Activated naive CD8-positive, alpha-beta T cell treated with anti-CD3 and anti-CD28 coated beads for 36 hours (primary cell): ENCODE measurements at places on chromosomes 3 and 15. TPM values are rescaled to one million over a fixed set of nuclear protein-coding genes. Genes with fewer than 3 reads are reported as not detected.

- no peak overlapping the region for H3K4me3 ChIP-seq
- no peak overlapping the region for H3K27ac ChIP-seq
- H3K36me3 ChIP-seq = peaks cover 30% of the 10 kb centered on the region
- DNase-seq = no peak
- H3K4me1 ChIP-seq = peaks cover 69% of the 10 kb centered on the region
- no peaks in the 10 kb centered on the region for H3K27me3 ChIP-seq
Observed at GRCh38 chr3:111681661-111682426, 86.7 kb upstream of the ZBED2 start.

DNA sequence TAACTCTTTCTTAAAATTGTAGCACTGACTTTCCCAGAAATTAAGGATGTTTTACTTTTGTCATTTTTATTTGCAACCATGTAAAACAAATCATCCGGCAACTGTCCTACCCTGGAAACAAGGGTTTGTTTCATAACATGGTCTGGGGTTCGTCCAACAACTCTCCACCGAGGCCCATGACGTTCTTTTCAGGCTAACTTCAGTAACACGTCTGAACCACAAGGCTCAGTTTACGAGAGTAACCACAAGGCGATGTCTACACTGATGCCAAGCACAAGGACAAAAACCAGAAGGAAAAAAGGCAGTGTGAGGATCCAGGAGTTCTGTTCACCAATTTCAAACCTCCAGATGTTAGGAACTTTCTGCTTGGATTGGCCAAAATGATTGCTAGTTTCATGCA is 546.1 kb downstream of the NTRK3 start:
- no peak overlapping the region for H3K27ac ChIP-seq
- no peaks in the 10 kb centered on the region for H3K36me3 ChIP-seq
- DNase-seq = no peak
- H3K4me3 ChIP-seq = no peak overlapping the region
- no peaks in the 10 kb centered on the region for H3K27me3 ChIP-seq

- no peak for DNase-seq
- H3K36me3 ChIP-seq = peaks cover 9% of the 10 kb centered on the region
- H3K27ac ChIP-seq = no peak overlapping the region
Observed at GRCh38 chr15:40322531-40323238, 807 bp upstream of the INAFM2 start.

- H3K4me1 ChIP-seq = peaks cover 52% of the 10 kb centered on the region
- peak; percentile 32 for DNase-seq
- peak overlapping the region; percentile 98 for H3K4me3 ChIP-seq
- H3K27me3 ChIP-seq = peaks cover 4% of the 10 kb centered on the region
Observed at GRCh38 chr3:184812662-184813042, 686 bp downstream of the VPS8 start.

- no peak for DNase-seq
- no peaks in the 10 kb centered on the region for H3K4me1 ChIP-seq
- no peaks in the 10 kb centered on the region for H3K36me3 ChIP-seq
- no peak overlapping the region for H3K4me3 ChIP-seq
- no peaks in the 10 kb centered on the region for H3K27me3 ChIP-seq
Observed at GRCh38 chr3:90132197-90132596, 1024.8 kb downstream of the EPHA3 start.

DNA sequence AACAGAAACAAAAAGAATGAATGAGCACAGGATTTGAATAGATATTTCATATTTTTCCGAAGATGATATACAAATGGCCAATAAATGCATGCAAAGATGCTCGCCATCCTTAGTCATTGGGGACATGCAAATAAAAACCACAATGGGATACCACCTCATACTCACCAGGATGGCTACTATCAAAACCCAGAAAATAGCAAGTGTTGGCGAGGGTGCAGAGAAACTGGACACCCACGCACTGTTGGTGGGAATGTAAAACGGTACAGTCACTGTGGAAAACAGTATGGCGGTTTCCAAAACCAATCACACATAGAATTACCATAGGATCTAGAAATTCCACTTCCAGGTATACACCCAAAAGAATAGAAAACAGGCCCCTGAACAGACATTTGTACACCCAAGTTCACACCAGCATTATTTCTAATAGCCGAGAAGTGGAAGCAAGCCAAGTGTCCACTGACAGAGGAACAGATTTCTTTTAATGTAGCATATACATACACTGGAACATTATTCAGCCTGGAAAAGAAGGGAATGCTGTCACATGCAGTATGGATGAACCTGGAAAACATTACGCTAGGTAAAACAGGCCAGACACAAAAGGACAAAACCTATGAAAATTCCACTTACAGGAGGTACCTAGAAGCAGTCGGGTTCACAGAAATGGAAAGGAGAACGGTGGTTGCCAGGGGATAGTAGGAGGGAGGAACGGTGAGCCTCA is 3.6 kb downstream of the RNF168 start:
- peak overlapping the region; percentile 100 for H3K4me3 ChIP-seq
- peaks cover 51% of the 10 kb centered on the region for H3K36me3 ChIP-seq
- no peak for DNase-seq
- H3K4me1 ChIP-seq = peaks cover 42% of the 10 kb centered on the region
- no peaks in the 10 kb centered on the region for H3K27me3 ChIP-seq

DNA sequence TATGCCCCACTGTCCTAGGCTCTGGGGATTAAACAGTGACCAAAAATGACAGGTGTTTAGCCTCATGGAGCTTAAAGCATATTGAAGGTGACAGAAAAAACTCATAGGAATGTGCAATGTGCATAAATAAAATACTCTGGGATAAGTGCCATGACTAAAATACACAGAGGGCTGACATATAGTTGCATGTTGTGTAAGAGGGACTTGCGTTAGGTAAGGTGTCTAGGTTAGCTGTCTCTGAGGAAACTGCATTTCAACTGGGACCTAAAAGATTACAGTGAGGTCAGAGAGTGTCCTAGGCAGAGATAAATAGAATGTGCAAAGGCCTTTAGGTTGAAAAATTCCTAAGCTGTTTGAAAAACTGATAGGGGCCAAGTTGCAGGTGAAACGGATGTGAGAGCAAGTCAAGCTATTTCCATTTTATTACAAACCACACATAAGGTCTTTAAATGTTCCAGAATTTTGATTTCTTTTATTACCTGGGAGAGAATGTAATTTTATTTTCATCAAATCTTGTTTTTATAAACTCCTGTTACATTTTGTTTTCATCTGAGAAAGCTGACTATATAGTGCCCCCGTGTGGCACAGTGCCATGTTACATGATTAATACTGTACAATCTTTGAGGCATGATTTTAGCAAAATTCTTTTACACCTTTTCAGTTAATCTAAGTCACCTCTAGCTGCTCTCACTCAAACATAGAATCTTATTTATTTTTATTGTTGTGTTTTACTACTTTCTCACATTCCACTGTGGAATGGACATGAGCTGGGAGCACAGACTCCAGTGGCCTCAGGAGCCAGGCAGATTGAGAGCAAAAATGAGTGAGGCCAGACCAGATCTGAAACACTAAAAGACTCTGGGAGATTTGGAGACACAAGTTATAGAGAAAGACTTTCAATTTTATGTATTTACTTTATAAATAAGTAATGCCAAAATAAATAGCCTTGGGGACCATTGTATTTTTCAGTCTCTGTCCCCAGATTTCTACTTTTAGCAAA is 259.6 kb upstream of the ZNF717 start:
- no peaks in the 10 kb centered on the region for H3K36me3 ChIP-seq
- H3K4me1 ChIP-seq = no peaks in the 10 kb centered on the region
- no peak for DNase-seq
- H3K4me3 ChIP-seq = no peak overlapping the region
- H3K27ac ChIP-seq = no peak overlapping the region

- no peak for DNase-seq
- H3K36me3 ChIP-seq = no peaks in the 10 kb centered on the region
- H3K27ac ChIP-seq = no peak overlapping the region
- H3K4me1 ChIP-seq = no peaks in the 10 kb centered on the region
- H3K27me3 ChIP-seq = peaks cover 8% of the 10 kb centered on the region
Observed at GRCh38 chr15:93179072-93179471, 90.1 kb upstream of the RGMA start.

DNA sequence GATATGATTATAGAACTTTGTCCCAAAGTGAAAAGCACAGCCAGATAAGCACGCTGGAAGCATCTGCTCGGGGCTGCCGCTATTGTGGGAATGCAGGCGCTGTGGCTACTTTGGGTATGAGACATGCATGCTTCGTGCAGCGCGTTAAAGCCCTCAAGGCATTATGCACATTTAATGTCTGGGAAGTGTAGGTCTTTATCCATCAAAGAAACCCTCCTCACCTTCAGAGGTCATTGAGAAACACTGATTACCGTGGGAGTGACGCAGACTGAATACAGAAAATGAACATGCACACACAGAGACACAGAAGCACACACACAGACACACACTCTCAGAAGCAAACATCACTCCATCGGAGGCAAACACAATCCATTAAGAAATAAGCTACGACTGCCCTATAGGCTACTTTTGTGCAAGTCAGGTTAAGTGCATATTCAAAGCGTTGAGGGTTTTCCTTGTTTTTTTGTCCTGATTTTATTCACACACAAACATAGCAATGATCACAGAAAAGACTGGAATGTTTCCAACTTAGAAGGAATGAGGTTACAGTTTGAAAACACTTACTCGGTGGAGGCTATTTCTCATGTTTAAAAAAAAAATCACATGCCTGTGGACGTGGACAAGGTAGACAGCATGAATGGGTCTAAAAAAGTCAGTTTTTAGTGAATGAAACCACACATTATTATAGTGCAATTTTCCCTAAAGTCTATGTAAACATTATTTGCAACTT is 68.5 kb downstream of the PLCH1 start:
- no peak overlapping the region for H3K4me3 ChIP-seq
- no peaks in the 10 kb centered on the region for H3K4me1 ChIP-seq
- no peak overlapping the region for H3K27ac ChIP-seq
- no peak for DNase-seq

DNA sequence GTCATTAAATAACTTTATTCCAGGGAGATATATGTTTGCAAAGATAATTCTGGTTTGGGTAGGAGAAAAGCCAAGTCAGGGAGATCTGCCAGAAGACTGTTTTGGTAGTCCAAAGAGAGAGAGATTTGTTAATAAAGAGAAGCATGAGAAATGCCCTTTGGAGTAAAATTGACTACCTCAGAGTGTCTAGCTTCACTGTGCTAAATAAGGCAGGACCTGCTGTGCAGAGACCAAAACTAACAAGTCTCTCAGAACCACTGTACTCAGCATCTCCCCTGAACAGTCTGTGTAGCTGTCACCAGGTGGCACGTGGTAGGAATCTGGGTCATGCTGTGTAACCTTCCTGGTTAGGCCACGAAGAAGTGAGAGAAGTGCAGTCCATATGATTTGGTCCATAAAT is 31.6 kb upstream of the SLC35G2 start:
- DNase-seq = peak; percentile 9
- no peaks in the 10 kb centered on the region for H3K36me3 ChIP-seq
- H3K27me3 ChIP-seq = peaks cover 3% of the 10 kb centered on the region
- H3K27ac ChIP-seq = no peak overlapping the region
- peaks cover 12% of the 10 kb centered on the region for H3K4me1 ChIP-seq

DNA sequence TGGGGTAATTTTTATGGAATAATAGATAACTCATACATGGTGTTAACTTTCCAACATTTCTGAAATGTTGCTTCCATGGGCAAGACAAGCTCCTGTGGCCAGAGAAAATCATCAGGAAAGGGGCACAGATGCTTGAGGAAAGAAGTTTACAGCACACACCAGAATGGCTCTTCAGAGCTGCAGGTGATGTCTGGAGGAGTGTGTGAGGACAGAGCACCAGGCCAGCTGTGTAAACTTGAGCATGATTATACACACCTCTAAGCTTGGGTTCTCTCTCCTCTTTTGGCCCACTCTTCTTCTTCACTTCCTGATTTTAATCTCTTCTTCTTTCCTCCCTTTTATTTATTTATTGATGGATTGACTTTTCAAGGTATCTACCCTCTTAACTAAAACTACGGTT is 676.0 kb downstream of the GRM7 start:
- H3K27ac ChIP-seq = no peak overlapping the region
- DNase-seq = no peak
- peaks cover 3% of the 10 kb centered on the region for H3K27me3 ChIP-seq
- H3K4me3 ChIP-seq = no peak overlapping the region

- H3K27ac ChIP-seq = no peak overlapping the region
- H3K4me1 ChIP-seq = no peaks in the 10 kb centered on the region
- no peak overlapping the region for H3K4me3 ChIP-seq
- no peaks in the 10 kb centered on the region for H3K27me3 ChIP-seq
Observed at GRCh38 chr3:121624147-121624899, 31.1 kb downstream of the FBXO40 start.

DNA sequence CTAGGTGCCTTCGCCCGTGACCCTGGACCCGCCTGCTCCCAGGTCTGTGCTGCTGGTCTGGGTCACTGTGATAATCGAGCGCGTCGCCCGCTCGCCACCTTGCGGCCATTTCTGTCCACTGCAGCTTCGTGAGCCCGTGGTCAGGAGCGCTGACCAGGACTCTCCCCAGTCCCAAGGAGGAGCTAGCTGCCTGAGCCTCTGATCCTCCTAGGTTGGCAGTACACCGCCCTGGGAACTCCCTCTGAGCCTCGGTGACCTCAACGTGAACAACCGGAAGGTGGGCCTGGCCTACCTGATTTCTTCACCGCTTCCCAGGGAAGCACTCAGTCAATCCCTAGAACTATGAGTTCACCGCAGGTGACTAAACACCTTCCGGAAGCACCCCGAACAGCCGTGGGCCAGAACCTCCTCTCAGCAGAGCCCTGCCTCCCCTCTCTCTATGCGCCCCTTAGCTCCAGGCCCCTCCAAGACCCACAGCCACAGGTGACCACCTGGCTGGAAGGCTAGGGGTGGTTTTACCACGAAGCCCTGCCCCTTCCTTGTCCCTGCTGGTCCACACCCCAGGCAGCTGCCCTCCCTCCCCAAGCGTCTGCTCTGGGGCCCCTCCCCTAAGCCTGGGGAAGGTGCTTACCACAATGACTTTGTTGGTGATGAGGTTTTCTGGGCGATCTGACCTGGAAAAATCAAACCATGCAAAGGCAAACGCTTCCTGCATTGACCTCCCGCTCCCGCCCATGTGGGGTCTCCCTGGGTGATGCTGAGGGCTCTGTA is 9.7 kb downstream of the PLA2G4D start:
- peaks cover 6% of the 10 kb centered on the region for H3K4me1 ChIP-seq
- H3K36me3 ChIP-seq = no peaks in the 10 kb centered on the region
- no peak overlapping the region for H3K4me3 ChIP-seq
- peaks cover 14% of the 10 kb centered on the region for H3K27me3 ChIP-seq
- H3K27ac ChIP-seq = no peak overlapping the region

GCNT3 gene
- total RNA-seq = not detected

CFAP100 gene
- total RNA-seq = not detected

UCN2 gene
- not detected for total RNA-seq

GOLGA6L2 gene
- total RNA-seq = not detected
